ENCODE measurements at places on chromosomes 7 and 10.

DNA sequence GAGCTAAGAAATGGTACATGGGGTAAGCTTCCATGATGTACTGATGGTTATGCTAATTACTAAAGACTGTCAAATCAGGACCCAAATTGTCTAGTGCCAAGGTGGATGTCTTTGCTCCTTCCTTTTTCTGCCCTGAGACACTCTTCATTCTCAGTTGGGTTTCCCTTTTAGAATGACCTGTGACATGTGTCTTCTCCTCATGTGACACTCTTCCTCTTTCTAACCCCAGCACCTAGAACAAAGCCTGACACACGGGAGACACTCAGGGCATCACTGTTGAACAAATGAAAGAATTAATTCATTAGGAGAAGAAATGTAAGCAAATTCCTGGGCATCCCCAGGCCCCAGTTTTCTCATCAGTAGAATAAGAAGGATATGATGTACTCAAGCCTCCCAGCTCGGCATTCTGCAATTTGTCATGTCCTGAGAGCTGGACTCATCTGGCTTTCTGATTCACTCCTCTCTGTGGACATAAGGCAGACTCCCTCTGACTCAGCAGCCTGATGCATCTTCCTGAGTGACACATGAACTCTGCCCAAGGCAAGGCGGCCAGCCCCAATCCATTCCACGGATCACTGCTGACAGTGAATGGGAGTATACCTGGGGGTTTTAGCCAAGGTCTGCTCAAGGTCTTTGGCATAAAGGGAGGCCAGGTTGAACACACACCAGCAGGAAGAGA lies 473.8 kb downstream of the KCNMA1 start:
- no peak for DNase-seq

DNA sequence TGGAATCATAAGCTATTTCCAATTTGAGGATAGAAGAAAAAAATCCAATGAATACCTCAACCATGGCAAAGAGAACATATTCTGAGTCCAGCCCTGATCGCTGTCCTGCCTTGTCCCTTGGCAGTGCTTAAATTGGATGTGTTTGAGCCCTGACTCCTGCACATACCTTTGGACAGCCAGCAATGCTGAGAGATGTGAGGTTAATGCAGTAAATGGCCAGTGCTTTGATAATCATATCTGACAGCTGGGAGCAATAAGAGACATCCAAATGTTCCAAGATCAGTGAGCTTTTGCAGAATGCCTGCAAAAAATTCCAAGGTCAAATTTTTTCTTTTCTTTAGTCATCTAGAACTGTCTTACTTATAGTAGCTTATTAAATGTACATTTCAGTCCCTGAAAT lies 80.1 kb upstream of the LRRC17 start:
- DNase-seq = no peak

GRCh38 chr7:12985228-12985627 lies 297.8 kb downstream of the ARL4A start:
- DNase-seq = no peak

DNA sequence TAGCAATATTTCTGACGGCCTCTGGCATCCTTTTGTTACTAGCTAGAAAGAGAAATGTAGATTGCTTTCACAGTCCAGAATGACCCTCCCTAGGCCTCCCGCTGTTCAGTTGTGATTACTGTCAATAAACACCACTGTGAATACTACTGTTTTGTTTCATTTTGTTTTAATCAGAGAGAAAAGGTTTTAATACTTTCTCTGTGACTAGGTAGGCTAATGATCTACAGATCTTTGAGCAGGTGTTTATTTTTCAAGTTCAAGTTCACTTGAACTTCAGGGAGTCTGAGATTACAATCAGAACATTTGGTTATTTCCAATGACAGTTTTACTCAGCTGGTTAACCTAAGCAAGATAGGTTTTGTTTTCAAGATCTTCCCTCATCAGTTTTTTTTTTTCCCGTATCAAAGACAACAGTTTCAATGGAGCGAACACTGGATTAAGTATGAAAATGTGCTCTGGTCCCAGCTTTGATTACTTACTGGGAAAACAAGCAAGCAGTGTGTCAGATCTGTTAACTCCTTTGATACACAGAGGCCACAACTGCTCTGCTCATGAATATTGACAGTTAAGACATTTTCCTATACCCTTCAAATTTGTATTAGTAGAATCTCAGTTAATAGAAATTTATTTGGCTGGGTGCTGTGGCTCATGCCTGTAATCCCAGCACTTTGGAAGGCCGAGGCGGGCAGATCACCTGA lies 34.8 kb downstream of the VKORC1L1 start:
- DNase-seq = no peak

GRCh38 chr7:133481676-133482075 lies 228.8 kb downstream of the EXOC4 start:
- DNase-seq = no peak

GRCh38 chr10:80552151-80552646 lies 14.5 kb downstream of the SH2D4B start:
- no peak for DNase-seq

DNA sequence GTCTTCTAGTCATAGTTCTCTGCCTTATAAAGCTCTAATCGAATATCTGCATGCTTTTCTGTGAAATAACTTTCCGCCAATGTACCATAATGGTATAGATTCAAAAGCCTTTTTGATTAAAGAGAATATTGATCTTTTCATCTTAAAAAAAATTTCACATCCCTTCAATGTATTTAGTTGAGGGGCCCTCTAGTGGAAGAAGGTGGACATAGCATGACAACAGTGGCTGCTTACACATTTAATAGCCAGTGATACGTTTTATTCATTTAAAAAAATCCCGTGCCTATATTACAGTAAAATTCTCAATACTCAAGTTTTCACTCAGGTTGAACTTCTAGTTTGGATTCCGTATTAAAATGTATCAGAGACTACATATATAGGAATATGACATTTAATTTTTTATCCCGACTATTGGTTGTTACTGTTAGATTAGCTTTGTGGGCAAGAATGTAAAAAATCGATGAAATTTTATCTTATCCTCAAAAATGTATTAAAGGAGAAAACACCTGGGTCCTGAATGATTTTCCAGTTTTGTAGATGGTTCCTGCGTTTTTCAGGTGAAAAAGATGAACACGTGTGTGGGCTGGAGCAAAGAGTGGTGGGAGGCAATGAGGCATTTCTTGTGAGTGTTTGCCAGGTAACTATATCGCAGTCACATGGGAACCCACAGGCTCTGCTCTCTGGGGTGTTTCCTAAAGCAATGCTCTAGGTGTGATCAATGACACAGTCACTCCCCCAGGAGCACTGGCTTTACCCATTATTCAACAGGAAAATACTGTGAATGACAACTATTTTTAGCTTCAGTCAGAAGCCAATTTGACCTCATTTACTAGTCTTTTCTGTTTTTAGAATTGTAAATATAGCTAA lies 24.1 kb upstream of the PNLIP start:
- DNase-seq = no peak

- DNase-seq = no peak
Measured at GRCh38 chr7:79494046-79494445, 40.6 kb upstream of the MAGI2 start.

- no peak for DNase-seq
Measured at GRCh38 chr7:19560111-19560883, 148.5 kb downstream of the POLR1F start.

- DNase-seq = no peak
Measured at GRCh38 chr7:137943132-137943551, 58.7 kb downstream of the CREB3L2 start.

GRCh38 chr10:80485946-80486764 lies 32.0 kb downstream of the TSPAN14 start:
- DNase-seq = no peak

DNA sequence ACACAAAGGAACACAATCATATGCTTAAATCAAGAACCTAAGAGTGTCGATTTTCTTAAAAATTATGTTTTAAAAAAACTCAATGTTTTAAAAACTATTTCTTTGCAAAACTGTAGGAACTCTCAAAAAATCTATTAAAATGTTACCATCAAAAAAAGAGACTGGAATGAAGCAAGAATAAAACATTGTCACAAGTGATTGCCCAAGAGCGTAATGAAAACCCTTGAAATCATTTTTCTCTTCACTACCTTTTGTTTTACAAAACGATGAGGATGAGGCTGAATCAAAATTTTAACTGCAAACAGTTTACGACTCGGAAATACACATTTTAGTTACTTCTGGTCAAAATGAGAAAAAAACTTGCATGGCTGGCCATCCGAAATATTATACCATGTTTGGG lies 855 bp downstream of the YME1L1 start:
- no peak for DNase-seq

- DNase-seq = peak; percentile 57
Measured at GRCh38 chr10:27360581-27361172, 120.1 kb upstream of the ACBD5 start.

GRCh38 chr7:51160411-51160810 lies 156.2 kb downstream of the COBL start:
- DNase-seq = no peak

DNA sequence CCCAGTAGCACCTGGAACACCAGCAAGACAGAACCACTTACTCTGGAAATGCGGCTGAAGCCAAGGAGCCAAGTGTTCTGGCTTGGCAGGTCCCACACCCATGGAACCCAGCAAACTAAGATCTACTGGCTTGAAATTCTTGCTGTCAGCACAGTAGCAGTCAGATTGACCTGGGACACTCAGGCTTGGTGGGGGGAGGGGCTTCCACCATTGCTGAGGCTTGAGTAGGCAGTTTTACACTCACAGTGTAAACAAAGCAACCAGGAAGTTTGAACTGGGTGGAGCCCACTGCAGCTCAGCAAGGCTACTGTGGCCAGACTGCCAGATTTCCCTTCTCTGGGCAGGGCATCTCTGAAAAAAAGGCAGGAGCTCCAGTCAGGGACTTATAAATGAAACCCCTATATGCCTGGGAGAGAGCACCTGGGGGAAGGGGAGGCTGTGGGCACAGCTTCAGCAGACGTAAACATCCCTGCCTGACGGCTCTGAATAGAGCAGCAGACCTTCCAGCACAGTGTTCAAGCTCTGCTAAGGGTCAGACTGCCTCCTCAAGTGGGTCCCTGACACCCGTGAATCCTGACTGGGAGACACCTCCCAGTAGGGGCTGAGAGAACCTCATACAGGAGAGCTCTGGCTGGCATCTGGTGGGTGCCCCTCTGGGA lies 121.2 kb downstream of the MTERF1 start:
- DNase-seq = no peak

DNA sequence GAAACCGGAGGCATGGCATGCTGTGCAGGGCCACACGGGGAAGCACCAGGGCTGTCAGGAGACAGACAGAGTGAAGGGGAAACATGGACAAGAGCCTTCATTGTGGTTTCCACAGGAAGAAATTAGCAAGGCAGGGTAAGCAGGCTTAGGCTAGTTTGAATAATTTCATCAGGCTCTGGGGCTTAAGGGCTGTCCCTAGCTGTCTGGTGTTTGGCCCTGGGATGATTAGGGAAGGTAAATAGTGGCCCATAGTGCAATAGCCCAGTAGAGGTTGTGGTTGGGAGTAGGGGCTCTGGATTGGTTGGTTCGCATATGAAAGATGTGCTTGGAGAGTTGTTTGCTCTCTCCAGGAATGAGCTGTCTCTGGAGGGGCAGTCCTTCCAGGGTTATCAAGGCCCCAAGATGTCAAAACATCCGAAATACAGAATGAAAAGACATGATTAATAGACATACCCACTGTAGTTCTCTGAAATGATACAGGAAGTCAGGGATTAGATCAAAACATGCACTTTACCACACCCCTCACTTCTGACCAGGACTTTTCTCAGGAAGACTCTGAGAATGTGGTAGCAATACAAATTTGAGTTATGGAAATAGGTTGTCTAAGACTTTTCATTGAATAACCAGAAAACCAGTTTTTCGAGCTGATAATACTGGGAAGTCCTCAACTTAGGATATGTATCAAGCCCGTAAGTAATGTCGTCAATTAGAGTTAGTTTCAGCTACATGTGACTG lies 224.9 kb upstream of the NFE2L3 start:
- no peak for DNase-seq
